ENCODE measurements at places on chromosomes 4 and X. TPM values are rescaled to one million over a fixed set of nuclear protein-coding genes. Genes with fewer than 3 reads are reported as not detected.

GRCh38 chr4:41268721-41269517, 12.2 kb downstream of the UCHL1 start:
- no peak overlapping the region for H3K27ac ChIP-seq
- DNase-seq = no peak
- no peaks in the 10 kb centered on the region for H3K4me1 ChIP-seq
- H3K36me3 ChIP-seq = no peaks in the 10 kb centered on the region
- H3K4me3 ChIP-seq = no peak overlapping the region

GRCh38 chr4:76322236-76322635, 15.7 kb downstream of the STBD1 start:
- no peak overlapping the region for H3K27ac ChIP-seq
- H3K4me3 ChIP-seq = no peak overlapping the region
- no peaks in the 10 kb centered on the region for H3K4me1 ChIP-seq
- H3K36me3 ChIP-seq = no peaks in the 10 kb centered on the region

GRCh38 chrX:130884627-130885026, 18.4 kb downstream of the ENOX2 start:
- H3K27ac ChIP-seq = no peak overlapping the region
- no peak for DNase-seq
- no peaks in the 10 kb centered on the region for H3K27me3 ChIP-seq
- no peaks in the 10 kb centered on the region for H3K36me3 ChIP-seq

DNA sequence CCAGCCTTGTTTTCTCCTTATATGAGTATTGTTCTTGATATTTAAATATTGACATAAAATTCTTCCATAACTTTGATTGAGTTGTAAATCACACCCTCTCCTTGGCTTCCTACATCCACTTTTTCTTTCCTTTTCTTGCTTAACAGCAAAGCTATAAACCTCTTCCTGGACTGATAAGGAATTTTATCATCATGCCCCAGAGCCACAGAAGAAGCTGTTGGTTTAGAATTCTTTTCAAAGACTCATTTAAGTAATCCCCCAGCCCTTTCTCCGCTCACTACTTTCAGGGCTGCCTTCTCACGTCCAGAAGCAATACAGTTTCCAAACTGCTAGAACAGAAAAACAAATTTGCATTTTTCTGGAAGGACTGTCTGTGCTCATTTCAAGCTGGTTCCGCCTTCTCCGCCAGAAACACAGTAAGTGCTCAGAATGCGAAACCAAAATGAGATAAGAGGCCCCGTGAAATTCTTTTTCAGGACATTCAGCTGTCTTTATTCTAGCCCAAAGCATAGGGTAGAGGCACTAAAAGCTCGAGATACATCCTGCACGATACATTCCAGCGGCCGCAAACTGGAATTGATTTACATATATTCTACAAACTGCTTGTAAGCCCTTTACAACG, 849 bp downstream of the MID1 start:
- no peaks in the 10 kb centered on the region for H3K36me3 ChIP-seq
- DNase-seq = no peak
- H3K27me3 ChIP-seq = no peaks in the 10 kb centered on the region
- no peaks in the 10 kb centered on the region for H3K4me1 ChIP-seq
- peak overlapping the region; percentile 11 for H3K27ac ChIP-seq

DNA sequence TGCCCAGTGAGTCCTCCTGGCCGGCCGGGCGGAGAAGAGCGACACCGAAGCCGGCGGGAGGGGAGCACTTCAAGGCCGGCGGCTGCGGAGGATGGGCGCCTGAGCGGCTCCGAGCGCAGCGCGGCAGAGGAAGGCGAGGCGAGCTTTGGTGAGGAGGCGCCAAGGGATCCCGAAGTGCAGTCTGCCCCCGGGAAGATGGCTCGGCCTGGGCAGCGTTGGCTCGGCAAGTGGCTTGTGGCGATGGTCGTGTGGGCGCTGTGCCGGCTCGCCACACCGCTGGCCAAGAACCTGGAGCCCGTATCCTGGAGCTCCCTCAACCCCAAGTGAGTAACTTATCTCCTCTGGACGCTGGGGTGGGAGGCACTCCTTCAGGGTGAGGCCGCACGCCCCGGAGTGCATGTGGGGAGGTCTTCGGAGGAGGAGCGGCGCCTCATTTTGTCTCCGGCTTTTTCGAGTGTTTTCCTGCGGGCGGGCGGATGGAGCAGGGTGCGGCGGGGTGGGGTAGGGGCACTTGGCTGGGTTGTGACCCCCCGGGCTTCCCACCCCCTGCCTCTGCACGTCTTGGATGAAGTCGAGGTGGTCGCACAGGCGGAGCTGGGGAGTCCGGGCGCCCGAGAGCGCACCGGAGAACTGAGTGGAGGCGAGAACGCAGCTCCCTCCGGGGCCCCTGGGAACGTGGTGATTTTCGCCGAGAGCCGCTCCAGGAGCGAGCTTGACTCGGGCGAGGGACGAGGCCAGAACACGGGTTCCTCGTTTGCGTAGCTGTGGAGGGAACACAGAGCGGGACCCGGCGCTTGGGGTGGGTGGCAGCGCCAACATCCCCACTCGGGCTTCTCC, 979 bp downstream of the EFNB1 start:
- H3K36me3 ChIP-seq = no peaks in the 10 kb centered on the region
- no peak for DNase-seq
- peak overlapping the region; percentile 89 for H3K4me3 ChIP-seq
- H3K27me3 ChIP-seq = no peaks in the 10 kb centered on the region
- peak overlapping the region; percentile 87 for H3K27ac ChIP-seq

GRCh38 chrX:130999360-130999759, 58.8 kb upstream of the ARHGAP36 start:
- H3K27me3 ChIP-seq = no peaks in the 10 kb centered on the region
- no peak overlapping the region for H3K4me3 ChIP-seq
- H3K27ac ChIP-seq = no peak overlapping the region
- no peaks in the 10 kb centered on the region for H3K4me1 ChIP-seq
- no peaks in the 10 kb centered on the region for H3K36me3 ChIP-seq

DNA sequence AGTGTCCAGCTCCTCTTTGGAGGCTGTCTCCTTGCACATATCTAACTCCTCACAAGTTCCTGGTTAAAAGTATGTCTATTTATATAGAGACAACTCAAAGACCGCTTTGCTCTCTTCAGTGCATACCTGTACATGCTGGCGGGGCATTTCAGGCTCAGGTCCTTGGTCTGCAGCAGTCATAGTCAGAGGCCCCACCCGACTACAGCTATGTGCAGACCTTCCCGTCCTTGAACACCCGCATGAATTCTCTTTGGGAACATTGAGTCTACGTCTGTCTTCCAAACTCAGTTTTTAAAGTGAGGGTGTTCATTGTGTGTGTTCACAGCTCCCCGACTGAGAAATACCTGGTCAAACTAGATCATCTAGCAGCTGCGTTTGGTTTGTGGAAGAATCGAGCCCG, 4.2 kb downstream of the BCOR start:
- peak overlapping the region; percentile 76 for H3K4me3 ChIP-seq
- H3K27ac ChIP-seq = no peak overlapping the region
- no peaks in the 10 kb centered on the region for H3K36me3 ChIP-seq
- peaks cover 4% of the 10 kb centered on the region for H3K4me1 ChIP-seq
- H3K27me3 ChIP-seq = peaks cover 77% of the 10 kb centered on the region

- no peak overlapping the region for H3K27ac ChIP-seq
- no peaks in the 10 kb centered on the region for H3K36me3 ChIP-seq
- no peak for DNase-seq
- no peak overlapping the region for H3K4me3 ChIP-seq
- no peaks in the 10 kb centered on the region for H3K27me3 ChIP-seq
Observed at GRCh38 chr4:176818531-176818930, 25.8 kb upstream of the VEGFC start.

DNA sequence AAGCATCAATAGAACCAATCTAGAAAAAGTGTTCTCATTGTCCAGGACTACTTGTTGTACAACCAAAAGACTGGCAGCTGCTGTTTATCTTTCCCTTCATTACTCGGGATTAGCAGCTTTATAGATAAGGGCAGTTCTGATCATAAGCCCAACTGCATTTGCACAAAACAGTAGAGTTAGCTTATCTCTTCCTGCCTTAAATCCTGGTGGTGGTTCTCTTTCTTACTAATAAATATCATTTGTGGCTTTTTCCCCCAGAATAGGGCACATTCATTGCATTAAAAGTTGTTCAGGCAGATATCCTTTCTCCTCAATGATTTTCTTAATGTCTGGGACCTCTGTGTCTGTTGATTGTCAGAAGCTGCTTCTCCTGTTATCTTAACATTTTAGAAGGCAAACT, 20.2 kb upstream of the RRAGB start:
- no peaks in the 10 kb centered on the region for H3K27me3 ChIP-seq
- no peaks in the 10 kb centered on the region for H3K4me1 ChIP-seq
- H3K4me3 ChIP-seq = no peak overlapping the region
- H3K27ac ChIP-seq = no peak overlapping the region

DNA sequence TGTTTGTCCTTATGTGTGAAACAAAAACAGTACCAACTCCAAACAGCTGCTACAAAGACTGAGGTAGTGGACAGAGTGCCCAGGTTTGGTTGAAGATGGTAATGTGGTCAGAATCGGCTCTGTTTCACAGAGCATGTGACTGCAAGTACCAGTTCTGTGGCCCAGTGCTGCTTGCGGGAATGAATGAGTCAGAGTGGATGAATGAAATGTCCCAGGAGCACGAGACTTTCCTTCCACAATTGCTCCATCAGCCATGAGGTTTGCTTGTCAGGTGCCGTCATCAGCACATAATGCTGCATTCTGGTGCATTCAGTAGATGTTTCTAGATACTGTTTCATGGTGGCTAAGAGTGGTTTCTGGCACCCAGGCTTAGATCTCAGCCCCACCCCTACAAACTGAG, 84.2 kb downstream of the GPR143 start:
- H3K4me3 ChIP-seq = no peak overlapping the region
- no peaks in the 10 kb centered on the region for H3K36me3 ChIP-seq
- H3K4me1 ChIP-seq = peaks cover 12% of the 10 kb centered on the region
- H3K27ac ChIP-seq = no peak overlapping the region
- DNase-seq = no peak

- H3K4me1 ChIP-seq = no peaks in the 10 kb centered on the region
- DNase-seq = no peak
- no peak overlapping the region for H3K27ac ChIP-seq
- no peaks in the 10 kb centered on the region for H3K27me3 ChIP-seq
- no peaks in the 10 kb centered on the region for H3K36me3 ChIP-seq
- H3K4me3 ChIP-seq = peak overlapping the region; percentile 20
Observed at GRCh38 chr4:15340902-15341732, 86.7 kb upstream of the C1QTNF7 start.

DNA sequence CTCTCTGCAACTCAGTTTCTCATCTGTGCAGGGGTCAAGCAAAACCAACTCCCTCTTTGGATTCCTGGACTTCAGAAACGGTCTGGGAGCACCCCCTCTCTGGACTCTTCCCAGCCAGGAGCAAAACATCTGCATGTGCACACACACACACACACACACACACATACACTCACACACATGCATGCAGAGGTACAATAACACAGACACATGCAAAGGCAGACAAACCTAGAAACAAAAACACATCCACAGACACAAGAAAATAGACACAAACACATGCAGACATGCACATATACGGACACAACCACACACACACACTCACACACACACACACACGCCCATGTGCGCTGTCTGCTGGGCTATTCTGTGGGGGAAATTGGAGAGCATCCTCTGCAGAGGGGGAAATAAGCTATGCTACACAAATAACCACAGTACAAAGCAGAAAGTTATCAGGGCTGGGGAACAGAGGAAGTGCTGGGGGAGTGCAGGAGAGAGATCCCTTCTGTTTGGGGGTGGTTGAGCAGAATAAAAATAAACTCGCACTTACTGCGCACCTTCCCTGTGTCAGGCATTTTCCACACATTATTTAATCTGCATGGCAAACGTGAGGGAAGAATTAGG, 19.9 kb downstream of the IQSEC2 start:
- no peak for DNase-seq
- no peaks in the 10 kb centered on the region for H3K36me3 ChIP-seq
- H3K4me1 ChIP-seq = no peaks in the 10 kb centered on the region

GRCh38 chrX:39816871-39817731, 280.7 kb downstream of the BCOR start:
- no peaks in the 10 kb centered on the region for H3K27me3 ChIP-seq
- H3K27ac ChIP-seq = no peak overlapping the region

- no peaks in the 10 kb centered on the region for H3K4me1 ChIP-seq
- DNase-seq = no peak
- H3K36me3 ChIP-seq = no peaks in the 10 kb centered on the region
- no peak overlapping the region for H3K4me3 ChIP-seq
Observed at GRCh38 chrX:17592117-17592516, 145.2 kb upstream of the SCML1 start.

GRCh38 chrX:108359806-108360602, 78.2 kb downstream of the COL4A6 start:
- no peak overlapping the region for H3K4me3 ChIP-seq
- H3K36me3 ChIP-seq = no peaks in the 10 kb centered on the region
- H3K4me1 ChIP-seq = no peaks in the 10 kb centered on the region
- no peaks in the 10 kb centered on the region for H3K27me3 ChIP-seq
- no peak for DNase-seq

- no peaks in the 10 kb centered on the region for H3K27me3 ChIP-seq
- no peak for DNase-seq
- H3K4me3 ChIP-seq = no peak overlapping the region
- no peak overlapping the region for H3K27ac ChIP-seq
- H3K4me1 ChIP-seq = no peaks in the 10 kb centered on the region
Observed at GRCh38 chrX:14235004-14235403, 205.3 kb upstream of the GEMIN8 start.

DNA sequence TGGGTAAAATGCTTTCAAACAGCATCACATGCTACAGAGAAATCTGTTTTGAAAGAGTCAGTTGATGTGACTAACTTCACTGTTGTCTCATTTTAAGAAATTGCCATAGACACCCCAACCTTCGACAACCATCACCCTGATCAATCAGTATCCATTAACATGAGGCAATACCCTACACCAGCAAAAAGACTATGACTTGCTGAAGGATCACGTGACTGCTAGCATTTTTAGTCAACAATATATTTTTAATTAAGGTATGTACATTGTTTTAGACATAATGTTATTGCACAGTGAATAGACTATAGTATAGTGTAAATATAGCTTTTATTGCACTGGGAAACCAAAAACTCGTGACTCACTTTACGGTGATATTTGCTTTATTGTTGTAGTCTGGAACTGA, 200.0 kb upstream of the ARHGAP24 start:
- H3K27me3 ChIP-seq = no peaks in the 10 kb centered on the region
- no peak for DNase-seq
- H3K36me3 ChIP-seq = no peaks in the 10 kb centered on the region
- H3K4me3 ChIP-seq = no peak overlapping the region
- H3K4me1 ChIP-seq = no peaks in the 10 kb centered on the region

- H3K27me3 ChIP-seq = no peaks in the 10 kb centered on the region
- DNase-seq = no peak
- no peaks in the 10 kb centered on the region for H3K4me1 ChIP-seq
- no peak overlapping the region for H3K4me3 ChIP-seq
- no peaks in the 10 kb centered on the region for H3K36me3 ChIP-seq
Observed at GRCh38 chrX:150517303-150517910, 51.0 kb upstream of the MTM1 start.

DNA sequence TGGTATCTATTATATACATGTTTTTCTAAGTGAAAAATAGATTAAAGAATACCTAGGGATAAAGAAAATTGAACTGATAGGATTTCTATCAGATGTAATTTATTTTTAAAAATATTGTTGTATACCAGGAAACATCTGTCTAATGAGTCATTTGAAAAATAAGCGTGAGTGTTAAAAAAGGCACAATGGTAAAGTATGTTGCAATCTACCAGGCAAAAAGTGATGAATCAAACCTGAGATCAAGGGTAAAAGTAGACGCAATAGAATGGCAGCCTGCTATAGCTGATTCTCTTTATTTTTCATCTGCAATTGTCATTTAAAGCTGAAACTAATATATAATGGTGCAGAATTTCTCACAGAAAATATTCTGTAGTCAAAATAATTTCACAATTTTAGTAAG, 1119.6 kb downstream of the PCDH18 start:
- H3K4me1 ChIP-seq = no peaks in the 10 kb centered on the region
- H3K36me3 ChIP-seq = no peaks in the 10 kb centered on the region
- no peak overlapping the region for H3K4me3 ChIP-seq

SULT1B1 gene
- 0.79 TPM for total RNA-seq

ZFP92 gene
- 0.43 TPM for total RNA-seq

SSX3 gene
- total RNA-seq = not detected

C4orf51 gene
- not detected for total RNA-seq

INTS12 gene
- 26.0 TPM for total RNA-seq

PALLD gene
- 637 TPM for total RNA-seq
